ENCODE measurements at places on chromosomes 13 and 19.

DNA sequence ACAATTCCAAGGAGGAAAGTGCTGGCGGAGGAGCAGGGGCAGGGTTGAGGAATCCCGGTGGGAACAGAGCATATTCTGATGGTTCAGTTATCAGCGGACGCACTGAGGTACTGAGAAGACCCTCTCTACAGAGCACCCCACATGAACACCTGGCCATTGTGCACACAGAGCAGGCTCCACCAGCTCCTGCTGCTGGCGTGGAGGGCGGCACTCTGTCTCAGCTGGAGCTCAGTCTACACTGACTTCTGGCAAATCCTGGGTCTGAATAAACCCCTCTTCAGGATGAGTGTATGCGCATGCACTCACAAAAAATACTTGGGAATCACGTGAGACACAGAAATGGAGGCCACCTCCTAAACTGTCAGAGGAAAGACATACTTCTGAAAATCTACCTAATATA, 114.4 kb upstream of the IRS2 start:
- no peak for DNase-seq

DNA sequence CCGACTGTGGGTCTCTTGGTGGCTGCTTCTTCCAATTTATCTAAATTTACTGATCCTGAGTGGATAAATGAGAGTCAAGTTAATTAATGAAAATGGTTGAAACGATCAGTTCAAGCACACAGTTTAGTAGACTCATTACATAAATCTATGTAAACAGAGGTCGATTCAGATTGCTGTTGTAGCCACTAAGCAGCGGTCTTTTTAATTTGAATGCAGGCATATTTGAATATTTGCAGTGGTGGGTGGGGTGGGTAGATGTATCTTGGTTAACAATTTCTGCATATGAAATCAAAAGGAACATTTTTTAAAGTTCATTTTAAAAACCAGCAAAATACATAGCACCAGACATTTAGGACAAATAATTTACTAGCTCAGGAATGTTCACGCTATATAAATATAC, 325.9 kb downstream of the KLF12 start:
- DNase-seq, result no peak

DNA sequence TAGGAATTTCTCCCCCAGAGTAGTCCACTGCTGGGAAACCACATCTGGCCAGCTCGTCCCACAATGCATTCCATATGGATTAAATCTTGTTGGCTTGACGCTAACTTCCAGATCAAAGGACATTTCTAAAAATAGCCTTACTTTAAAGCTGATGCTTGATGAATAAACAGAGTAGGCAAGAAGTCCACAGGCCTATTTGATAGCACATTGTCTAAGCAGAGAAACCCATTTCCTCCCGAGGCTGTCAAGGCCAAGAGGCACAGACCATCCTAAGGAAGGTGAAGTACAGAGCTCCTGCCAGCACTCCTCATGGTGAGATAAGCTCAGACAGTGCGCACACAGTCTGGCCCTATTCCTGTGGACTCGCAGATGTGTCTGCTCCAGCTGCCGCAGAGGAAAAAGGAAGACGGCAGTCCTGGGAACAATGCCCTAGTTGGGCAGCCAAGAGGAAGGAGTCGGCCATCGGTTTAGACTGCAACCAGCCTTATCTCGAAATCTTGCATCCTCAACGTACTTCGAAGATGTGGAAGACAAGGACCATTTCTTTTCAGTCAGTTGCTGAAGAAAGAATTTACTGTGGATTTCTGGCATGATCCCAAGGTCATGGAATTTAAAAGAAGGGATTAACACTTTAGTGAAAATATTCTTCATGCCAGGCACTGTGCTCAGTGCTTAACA, 156.8 kb downstream of the RGCC start:
- no peak for DNase-seq

DNA sequence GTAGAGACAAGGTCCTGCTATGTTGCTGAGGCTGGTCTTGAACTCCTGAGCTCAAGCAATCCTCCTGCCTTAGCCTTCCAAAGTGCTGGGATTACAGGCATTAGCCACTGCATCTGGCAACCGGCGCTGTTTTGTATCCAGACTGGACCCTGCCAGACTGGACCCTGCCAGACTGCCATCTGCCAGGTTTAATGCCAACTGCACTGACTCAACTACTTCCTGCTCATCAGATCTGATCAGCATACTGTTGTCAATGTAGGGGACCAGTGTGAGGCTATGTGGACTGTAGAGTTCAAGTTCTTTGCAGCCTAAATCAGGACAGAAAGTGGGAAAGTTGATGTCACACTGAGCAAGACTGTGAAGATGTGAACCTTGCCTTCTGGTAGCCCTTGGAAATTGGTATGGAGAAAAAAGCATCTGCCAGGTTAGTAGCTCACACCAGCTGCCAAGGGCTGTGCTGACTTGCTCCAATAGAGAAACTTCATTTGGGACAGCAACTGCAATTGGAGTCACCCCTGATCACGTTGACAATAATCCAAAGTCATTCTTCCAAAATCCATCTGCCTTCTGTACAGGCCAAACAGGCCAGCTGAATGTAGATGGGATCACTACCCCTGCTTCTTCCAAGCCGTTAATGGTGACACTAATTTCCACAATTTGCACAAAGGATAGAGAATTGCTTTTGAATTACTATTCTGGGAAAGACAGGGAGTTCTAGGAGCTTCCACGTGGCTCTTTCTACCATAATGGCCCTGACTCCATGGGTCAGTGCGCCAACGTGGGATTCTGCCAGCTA, 36.8 kb upstream of the ATP1A3 start:
- DNase-seq, result no peak

- DNase-seq, result no peak
Measured at GRCh38 chr19:19580418-19580817, 38.1 kb downstream of the PBX4 start.

DNA sequence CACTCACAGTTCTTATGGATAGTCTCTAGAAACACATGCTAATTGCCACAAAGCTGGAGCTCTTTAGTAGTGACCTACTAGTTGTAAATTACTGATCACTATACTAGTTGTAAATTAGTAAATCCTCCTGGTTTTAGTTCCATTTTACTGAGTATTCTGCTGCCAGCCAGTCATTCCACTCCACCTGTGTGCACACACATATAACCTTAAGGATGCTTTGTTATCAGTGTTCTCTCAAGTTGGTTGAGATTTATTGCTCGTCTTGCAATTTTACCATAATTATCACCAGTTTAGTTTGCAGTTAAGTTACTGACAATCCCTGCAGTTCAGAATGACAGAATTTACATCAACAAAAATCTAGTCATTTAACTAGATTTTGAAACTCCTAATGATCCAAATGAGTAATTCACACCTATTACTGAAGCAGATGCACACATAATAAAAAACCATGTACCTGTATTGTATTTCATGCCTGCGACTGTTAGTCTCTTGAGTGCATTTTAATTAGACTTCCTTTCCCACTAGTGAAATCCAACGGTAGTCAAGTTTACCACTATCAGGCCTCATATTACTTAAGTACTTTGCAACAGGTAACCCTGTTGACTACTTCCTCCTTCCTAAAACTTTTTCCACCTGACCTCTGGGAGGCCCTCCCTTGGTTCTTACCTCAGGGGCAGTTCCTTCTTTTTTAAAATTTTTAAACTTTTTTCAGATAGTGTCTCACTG, 7.6 kb downstream of the TPT1 start:
- no peak for DNase-seq

DNA sequence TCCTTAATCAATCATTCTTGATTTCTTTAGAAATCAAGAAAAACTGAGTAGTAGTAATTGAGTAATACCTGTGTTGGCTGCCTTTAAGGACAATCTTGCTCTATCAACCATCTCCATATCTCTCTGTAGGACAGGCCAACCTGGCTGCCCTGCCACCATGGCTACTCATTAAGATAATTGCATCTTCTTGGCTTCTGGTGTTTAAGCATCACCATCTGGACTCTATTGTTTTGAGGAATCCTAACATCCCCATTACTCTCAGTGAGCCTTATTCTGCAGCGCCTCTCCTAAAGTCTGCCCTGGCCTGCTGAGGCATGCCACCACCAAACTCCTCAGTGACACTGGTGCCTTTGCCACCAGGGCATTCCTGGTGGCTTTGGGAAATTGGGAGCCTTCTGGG, 442.6 kb upstream of the ZNF507 start:
- DNase-seq, result no peak

DNA sequence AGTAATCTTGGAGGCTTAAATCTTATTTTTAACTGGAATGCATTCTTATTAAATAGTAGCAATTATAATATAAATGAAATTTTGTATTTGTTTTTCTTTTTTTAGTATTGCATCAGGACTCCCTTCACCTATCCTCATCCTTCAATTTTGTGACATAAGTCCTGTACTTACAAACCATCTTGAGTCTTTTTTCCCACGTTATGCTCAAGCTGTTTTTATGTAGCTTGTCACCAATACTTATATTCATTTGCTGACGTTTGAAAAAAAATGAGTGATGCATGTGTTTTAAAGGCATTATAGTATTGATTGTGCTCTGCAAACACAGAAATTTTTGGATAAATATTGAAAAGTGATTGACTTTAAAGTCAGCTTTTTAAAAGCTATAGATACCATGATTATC, 888 bp downstream of the GPR18 start:
- DNase-seq, result no peak

DNA sequence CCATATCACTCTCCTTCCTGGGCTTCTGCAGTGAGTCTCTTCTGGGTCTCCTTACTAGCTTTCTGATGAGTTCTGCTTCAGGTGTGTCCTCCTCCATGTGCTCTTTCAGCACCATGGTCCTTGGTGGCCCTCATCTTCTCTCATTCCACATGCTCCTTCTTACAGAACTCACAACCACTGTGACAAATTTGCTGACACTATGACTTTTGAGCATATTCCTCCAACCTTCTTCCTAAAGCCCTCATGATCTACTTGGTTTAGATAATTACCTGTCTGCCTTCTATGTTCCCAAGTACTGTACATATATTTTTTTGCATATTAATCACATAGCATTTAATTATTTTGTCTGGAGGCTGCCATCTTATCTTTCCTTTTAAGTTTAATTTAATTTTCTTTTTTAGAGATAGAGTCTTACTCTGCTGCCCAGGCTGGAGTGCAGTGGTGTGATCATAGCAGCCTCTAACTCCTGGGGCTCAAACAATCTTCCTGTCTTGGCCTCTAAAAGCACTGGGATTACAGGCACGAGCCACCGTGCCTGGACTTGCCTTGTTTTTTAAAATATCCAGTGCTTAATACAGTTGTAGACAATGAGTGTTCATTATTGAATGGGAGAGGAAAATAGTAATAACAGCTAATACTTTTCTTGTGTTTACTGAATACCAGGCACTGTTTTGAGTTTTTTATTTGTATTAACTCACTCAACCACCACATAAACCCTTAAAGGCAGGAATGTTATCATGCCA, 23.5 kb upstream of the FAM216B start:
- DNase-seq, result no peak

DNA sequence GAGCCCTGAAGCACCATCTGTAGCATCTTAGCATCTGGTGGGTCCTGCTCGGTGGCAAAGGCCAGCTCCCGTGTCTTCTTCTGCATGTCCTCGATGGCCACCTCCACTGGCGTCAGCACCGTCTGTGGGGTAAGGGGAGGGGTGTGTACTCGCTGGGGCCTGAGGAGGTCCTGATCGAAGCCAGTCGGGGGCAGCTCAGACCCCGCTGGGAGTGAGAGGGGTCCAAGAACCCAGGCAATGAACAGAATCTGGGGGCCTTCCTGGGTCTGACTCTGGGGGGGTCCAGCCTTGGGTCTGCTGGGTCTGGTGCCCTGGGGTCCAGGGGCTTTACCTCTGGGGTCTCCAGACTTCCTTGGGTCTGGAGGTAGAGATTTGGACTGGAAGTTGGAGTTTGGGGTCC, 3.6 kb upstream of the KANK2 start:
- DNase-seq, result no peak

Data from AML-193 (cell line).